ENCODE measurements at places on chromosomes 6 and 20.

DNA sequence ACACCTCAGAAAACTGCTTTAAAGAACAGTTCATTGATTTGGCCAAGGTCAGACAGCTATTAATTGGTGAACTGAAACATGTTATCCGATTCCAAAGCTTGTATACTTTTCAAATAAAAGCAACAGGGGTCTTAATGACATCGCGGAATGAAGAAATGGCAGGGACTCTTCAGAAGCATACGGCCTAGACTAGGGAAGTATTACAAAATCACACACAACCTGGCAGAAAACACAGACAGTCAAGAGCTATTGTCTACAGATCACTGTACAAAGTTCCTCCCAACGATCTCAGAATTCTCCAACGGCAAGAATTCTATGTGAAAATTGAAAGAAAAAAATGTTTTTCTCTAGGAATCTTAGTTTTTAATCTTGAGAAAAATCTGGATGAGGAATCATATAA is 105.5 kb downstream of the PTPRK start:
- no peak for DNase-seq

- no peak for DNase-seq
Observed at GRCh38 chr20:4805663-4806449, 84.1 kb downstream of the PRND start.

DNA sequence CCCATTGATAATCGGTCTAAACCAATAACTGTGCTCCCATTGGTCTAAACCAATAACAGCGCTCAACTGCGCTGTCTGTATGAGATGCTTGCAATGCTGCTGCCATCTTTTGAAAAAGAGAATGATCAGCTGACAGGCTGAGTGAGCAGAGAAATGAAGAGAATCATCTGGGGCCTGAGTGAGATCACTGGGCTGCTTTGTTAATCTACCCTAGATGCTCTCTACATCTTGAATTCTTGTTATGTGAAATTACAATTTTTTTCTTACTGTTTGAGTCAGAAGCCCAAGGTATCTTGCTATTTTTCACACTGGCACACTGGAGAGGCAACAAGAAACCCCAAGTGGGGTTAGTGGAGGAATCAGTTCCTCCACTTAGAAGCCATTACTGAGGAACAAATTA is 91.5 kb upstream of the GCM1 start:
- DNase-seq: no peak

DNA sequence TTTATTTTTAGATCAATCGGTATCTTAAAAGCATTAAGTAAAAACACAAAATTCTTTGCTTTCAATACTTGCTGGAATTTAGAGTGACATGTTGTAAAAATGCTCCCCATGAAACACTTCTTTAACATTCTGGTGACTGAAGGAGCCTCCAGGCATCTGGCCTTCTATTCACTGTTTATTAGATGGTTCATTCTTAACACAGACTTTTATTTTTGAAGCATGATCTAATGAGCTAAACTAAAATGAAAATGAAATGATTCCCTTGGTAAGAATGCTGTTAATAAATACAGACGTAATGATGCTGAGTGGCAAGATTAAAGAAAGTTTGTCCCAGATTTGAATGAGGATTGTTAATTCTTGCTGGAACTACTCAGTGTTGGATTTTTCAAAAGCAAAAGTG is 698.4 kb downstream of the TENT5A start:
- DNase-seq: no peak

GRCh38 chr6:23445157-23445710 is 680.8 kb upstream of the NRSN1 start:
- no peak for DNase-seq

GRCh38 chr6:30007132-30007764 is 53.8 kb upstream of the POLR1H start:
- DNase-seq: peak; percentile 52

DNA sequence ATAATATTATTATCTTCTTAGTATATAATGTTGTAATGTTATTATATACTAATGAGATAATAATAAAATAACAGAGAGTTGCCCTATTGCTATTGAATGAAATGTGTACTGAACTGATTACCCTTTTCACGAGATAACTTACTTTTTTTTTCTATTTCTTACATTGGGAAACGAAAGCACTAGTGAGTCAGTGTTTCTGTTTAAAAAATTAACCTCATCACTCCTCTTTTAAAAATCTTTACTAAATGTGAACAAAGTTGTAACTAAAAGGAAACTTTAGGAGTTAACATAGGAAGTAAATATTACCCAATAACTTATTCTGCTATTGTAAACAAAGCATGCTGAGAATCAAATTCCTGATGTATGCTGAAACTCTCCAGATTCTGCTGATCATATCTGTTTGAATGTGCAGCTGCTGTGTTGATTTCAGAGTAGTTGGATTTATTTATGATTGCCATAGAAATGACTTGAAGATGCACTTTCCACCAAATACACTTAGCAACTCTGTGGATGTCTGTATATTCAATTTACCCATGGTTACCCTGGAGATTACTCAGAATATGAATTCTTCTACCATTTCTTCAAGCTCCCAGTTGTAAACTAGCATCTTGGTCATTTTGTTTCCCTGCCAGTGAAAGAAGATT is 523.4 kb downstream of the TENT5A start:
- DNase-seq: no peak

- no peak for DNase-seq
Observed at GRCh38 chr6:139539852-139540251, 165.4 kb upstream of the CITED2 start.

DNA sequence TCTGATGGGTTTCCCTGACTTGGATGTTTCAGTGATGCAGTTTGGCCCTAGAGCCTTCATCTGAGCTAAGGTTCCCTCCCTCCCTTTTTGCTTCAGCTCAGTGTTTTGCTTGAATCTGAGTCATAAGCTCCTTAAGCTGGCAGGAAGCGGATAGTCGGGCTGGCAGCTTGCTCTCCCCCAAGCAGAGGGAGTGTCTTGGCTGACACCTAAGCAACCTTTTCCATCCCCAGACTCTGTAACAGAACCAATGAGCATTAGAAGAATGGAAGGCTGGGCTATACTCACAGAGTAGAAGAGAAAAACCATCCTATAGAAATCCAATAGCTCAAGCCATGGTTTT is 98.3 kb downstream of the HAO1 start:
- no peak for DNase-seq

DNA sequence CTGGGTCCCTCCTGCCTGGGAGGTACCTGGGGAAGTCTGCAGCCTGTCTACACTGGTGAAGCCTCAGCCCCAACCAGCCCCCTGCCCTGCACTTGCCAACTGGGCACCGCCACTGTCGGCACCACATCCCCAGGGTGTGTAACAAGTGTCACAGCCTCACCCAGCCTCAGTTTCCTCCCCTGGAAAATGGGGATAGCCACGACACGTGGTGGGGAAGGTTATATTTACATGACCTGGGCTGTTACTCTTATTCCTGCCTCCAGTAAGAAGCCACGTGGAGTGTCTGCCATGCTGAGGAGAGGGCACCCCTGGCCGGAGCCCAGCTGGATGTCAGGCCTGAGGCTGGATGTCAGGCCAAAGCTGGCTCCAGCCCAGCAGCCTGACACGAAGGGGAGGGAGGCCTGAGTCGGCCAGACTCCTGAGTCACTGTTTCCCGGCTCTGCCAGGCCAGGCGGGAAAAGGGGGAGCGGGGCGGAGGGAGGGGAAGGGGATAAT is 44.9 kb downstream of the SNAI1 start:
- no peak for DNase-seq

GRCh38 chr20:51596668-51597388 is 54.3 kb upstream of the NFATC2 start:
- no peak for DNase-seq

DNA sequence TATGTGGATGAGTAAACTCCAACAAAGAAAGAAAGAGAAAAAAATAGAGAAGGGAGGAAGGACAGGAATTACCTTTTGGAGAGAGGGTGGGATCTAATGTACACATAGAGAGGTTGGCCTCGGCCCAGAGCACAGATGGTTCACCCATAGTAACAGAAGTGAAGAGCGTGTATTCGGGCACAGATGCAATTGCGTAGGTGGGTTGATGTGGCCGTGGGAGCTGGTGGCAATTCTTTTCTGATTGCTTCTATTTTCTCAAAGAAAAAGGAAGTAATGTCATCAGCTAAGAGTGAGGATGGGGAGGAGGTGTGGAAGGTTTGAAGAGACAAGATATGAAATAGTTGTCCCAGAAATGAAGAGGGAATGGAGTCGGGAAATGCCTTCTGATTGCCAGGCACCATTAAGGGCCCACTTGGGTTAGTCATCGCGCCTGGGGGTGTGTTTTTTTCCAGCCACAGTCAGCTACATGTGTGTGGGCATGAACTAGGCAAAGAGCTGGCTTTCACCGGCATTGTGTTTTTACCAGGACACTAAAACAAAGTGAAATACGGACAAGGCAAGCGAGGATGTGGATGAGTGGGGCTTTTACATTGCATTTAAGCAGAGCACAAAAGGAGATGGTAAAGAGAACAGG is 158.7 kb downstream of the SYNE1 start:
- no peak for DNase-seq

DNA sequence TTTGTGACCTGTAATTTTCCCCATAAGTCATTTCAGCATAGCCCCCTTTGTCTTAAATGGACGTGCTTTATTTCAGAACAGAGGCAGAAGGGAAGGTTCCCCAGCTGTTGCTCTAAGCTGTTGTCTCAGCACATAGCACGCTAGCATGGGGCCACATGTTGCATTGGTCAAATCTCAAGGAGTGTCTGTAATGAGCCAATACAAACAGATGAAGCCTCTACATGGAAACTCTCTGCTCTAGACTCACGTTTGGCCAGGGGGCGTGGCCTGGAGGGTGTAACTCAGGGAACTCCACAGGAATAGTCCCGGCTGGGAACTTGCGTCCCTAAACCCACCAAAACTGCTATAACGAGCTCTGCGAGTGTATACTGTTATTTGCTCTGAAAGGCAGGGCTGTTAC is 35.2 kb upstream of the SLC22A2 start:
- no peak for DNase-seq

DNA sequence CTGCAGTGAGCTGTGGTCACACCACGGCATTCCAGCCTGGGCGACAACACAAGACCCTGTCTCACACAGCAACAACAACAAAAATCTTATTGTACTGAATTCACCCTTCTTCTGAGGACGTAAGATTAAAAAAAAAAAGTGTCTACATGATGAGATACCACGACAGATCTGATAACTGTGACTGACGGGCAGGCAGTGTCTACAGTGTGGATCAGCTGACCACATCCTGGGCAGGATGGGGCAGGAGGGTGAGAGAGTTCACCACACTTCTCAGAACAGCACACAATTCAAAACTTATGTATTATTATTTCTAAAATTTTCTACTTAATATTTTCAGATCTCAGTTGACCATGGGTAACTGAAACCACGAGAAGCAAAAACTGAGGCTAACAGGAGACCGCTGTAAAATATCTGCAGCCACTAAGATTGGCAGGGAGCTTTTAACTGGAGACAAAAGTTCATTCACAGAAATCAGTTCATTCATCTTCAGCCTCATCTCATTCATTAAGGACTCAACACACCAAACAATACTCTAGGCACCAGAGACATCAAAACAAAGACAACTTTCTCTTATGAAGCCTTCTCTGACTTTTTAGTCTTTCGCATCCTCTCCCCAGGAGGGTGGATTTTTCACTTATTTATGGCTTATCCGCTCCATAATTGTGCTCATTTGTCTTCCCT is 15.7 kb upstream of the NHSL1 start:
- DNase-seq: no peak

- no peak for DNase-seq
Observed at GRCh38 chr6:23034926-23035325, 465.6 kb downstream of the HDGFL1 start.

GRCh38 chr20:3374296-3374695 is 33.2 kb downstream of the DNAAF9 start:
- no peak for DNase-seq

DNA sequence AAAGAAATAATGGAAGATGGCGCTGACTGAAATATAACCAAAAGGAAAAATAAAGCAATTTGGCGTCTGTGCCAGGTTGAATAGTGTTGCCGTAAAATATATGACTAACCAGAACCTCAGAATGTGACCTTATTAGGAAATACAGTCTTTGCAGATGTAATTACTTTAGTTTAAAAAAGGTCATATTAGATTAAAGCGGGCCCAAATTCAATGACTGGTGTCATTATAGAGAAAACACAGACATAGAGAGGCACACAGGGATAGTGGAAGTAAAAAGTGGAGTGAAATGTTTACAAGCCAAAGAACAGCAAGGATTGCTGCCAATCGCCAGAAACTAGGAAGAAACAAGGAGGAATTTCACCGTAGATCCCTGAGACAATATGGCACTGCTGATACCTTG is 521.2 kb downstream of the FRK start:
- DNase-seq: no peak

DNA sequence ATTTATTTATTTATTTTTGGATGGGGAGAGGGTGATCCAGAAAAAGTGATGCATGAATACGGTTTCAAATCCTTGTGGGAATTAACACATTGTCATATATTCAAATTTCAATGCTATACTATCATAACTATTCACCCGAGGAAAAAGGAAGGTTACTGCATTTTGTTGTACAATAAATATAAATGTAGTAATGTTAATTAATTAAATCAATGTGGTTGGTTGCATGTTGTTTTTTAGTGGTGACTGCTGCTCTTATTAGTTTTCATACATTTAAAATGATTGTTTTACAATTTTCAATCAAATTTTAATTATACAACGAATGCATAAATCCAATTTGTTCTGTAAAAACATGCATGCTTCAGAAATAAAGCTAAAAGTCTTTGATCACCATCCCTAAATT is 180.5 kb downstream of the ZFP64 start:
- DNase-seq: no peak

GRCh38 chr6:137497721-137498463 is 3.7 kb upstream of the OLIG3 start:
- peak; percentile 61 for DNase-seq

GRCh38 chr20:19185083-19185482 is 27.4 kb upstream of the SLC24A3 start:
- no peak for DNase-seq

DNA sequence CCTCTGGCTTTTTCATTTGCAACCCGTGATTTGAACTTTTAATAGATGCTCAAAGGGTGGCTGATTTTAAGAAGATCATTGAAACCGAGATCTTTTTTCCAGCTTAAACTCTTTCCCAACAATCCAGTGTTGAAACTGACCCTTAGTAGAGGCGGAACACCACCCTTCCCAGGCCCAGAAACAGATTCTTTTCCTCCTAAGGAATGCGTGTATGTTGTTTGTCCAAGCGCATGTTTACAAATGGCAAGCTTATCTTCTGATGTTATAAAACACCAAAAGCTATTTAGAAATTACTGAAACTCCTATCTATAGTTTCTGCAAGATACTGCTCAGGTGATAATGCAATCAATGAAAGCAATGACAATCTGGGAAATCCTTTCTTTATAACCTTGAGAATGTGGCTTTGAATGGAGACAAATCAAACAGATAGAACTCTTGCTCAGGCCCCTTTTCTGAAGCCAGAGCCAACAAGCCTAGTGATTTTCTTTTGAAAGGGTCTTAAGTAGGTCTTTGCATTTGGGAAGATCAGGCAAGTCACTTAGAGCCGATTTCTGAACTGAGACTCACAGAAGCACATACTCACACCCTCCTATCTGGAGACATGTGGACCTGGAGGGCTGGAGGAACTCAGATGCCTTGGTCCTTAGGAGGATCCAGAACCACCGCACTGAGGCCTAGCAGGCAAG is 9.1 kb downstream of the BANF2 start:
- DNase-seq: no peak

Measured in nephron progenitor cell (in vitro differentiated cells).